HFF-Myc (cell line): ENCODE measurements at places on chromosomes 6 and 20.
A peak's percentile ranks its signal among the peaks of the same experiment; 100 is the strongest.

- no peak for DNase-seq
Observed at GRCh38 chr6:109714611-109715010, 23.5 kb downstream of the FIG4 start.

DNA sequence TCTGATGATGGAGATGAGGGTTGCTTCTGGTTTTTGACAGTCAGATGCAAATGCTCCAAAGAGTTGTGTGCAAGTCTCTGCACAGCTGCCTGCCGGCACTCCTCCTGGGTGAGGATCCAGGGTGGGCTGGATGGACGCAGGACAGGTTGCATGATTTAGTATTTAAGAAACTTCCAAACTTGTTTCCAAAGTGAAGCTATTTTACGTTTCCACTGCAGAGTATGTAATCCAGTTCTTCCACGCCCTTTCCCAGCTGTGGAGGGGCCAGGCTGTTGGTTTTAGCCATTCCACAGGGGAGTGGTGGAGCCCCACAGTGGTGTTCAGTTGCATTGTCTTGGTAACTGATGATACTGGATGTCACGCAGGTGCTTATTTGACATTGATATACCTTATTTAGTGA lies 157.3 kb downstream of the THBS2 start:
- no peak for DNase-seq

- no peak for DNase-seq
Observed at GRCh38 chr6:157403686-157404051, 22.7 kb downstream of the ZDHHC14 start.

- no peak for DNase-seq
Observed at GRCh38 chr6:158068893-158069799, 87.5 kb downstream of the SYNJ2 start.

- DNase-seq, result no peak
Observed at GRCh38 chr20:1394686-1395085, 1.8 kb upstream of the FKBP1A start.

DNA sequence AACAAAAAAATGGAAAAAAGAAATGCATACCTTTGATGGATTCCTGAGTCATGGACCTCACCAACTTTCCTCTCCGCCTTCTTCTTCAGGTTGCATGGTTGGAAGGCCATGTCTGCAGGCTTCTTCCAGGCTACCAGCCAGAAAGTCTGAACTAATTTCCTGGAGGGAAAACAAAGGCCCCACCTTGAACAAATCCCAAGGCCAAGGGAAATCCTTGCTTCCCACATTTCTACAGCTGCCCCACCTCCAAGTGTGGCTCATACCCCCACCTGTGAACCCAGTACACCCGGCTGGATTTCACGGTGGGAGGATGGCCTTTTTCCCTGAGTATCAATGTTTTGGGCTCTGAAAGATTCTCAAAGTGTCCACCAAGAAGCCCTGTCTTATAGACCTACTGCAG lies 22.4 kb downstream of the IL17A start:
- no peak for DNase-seq

GRCh38 chr6:46584586-46584985 lies 68.0 kb downstream of the CYP39A1 start:
- no peak for DNase-seq

GRCh38 chr6:87675004-87675681 lies 26.9 kb downstream of the AKIRIN2 start:
- DNase-seq, result no peak

DNA sequence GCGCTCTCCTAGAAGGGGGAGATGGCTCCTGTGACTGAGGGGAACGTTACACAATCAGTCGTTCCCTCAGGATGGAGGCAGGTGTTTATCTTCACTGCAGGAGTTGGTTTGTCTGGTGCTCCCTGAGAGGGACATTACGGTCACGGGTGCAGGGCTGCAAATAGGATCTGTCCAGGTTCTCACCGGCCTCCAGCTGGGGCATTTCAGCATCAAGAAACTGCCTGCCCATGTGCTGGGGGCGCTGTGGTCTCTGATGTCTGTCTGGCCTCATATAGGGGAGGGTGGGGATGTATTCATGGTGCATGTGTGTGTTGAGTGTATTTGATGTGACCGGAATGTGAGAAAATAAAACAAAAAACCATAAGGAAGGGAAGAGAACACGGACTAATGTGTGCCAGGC lies 77.1 kb downstream of the TBC1D7 start:
- DNase-seq, result no peak

- no peak for DNase-seq
Observed at GRCh38 chr20:52102126-52102525, 89.5 kb downstream of the ZFP64 start.

- DNase-seq, result no peak
Observed at GRCh38 chr6:142458836-142459235, 157.0 kb downstream of the ADGRG6 start.

DNA sequence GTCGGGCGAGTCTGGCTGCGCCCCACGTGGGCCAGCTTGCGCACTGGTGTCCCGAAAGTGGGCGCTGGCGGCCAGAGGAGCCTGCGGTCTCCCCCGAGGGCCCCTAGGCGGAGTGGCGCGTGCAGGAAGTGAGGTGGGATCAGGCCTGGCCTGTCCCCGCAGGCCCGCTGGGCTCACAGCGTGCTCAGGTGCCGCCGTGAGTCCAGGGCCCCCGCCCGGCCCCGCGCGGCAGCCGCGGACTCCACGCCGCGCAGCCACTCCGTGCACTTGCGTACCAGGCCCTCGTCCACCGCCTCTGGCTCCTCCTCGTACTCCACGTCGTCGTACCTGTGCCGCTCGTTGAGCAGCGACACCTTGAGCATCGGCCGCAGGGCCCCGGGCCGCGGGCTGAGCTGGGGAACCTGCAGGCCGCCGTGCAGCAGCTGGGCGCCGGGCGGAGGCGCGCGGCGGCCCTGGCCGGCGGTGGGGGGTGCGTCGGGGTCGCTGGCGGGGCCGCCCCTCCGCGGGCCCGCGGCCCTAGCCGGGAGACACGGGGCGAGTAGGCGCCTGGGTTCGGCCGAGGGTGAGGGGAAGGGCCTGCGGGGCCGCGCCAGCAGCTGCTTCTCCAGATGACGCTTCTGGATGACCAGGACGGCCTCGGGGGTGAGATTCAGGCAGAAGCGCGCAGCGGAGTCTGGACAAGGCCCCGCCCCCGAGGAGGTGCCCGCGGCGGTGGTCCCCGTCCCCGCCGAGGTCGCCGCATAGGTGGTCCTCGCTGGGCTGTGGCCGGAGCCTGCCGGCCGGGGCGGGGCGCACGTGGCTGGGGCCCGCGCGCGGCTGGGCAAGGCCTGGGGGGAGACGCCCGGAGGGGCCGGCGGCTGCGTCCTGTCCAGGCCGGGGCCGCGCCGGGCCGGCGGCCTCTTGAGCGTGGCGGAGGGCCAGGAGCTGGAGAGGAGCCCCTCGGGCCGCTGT lies 835 bp downstream of the PRR18 start:
- no peak for DNase-seq

GRCh38 chr6:19472153-19472552 lies 365.0 kb upstream of the ID4 start:
- DNase-seq, result peak; percentile 4

GRCh38 chr6:106431972-106432371 lies 71.5 kb downstream of the CRYBG1 start:
- no peak for DNase-seq

DNA sequence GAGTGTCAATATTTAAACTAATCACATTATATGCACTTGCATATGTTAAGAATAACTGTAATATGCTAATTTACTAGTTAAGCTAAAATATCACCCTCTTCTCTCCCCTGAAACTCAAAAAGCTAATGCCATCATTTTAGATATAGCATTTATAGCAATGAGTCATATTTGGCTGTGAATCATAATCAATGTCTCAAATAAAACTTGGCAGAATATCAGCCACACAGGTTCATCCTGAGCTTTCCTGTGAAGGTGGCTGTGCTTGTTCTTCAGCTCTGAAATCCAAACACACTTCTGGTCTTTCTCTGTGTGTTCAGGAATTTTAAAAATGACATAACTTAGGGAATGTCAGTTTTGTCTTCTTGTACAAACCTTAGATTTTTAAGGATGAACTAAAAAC lies 12.8 kb upstream of the PNRC1 start:
- no peak for DNase-seq

- DNase-seq, result no peak
Observed at GRCh38 chr6:72894091-72894490, 272.2 kb downstream of the KCNQ5 start.

- DNase-seq, result no peak
Observed at GRCh38 chr6:170291271-170292110, 613 bp upstream of the DLL1 start.

- DNase-seq, result no peak
Observed at GRCh38 chr6:132364306-132365074, 36.8 kb downstream of the MOXD1 start.

DNA sequence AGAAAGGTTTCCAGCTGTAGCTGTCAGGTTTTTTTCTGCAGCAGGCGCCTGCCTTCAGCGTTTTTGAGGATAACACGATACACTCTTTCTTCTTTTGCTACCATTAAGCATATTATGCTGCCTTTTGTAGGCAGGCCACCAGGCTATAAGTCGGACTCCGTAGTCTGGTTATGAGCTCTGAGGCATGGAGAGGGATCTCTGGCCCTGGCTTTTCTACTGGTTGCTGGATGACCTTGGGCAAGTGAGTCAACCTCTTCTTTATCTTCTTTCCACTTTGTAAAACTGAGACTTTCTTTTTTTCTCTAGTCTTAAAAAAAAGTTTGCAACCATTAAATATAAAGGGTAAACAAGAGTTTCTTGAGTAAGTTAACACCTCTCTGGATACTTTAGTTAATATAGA lies 120.2 kb downstream of the BCKDHB start:
- DNase-seq, result no peak

DNA sequence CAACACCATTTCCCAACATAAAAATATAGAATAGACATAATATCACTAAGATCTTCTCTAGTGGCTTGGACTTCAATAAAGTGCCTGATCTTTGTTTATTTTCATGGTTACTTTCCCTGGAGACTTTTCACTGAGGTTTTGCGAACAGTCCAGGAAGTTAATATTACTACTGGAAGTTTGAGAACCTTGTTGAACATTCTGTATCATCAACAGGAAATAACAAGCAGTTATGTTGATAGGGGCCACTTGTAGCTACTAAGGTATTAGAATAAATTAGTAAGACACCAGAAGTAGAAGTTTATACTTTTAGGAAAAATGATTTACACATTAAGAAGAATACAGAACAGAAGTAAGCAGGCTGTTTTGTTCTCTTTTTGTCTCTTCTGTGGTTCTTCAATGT lies 180.2 kb downstream of the TFAP2B start:
- no peak for DNase-seq

DNA sequence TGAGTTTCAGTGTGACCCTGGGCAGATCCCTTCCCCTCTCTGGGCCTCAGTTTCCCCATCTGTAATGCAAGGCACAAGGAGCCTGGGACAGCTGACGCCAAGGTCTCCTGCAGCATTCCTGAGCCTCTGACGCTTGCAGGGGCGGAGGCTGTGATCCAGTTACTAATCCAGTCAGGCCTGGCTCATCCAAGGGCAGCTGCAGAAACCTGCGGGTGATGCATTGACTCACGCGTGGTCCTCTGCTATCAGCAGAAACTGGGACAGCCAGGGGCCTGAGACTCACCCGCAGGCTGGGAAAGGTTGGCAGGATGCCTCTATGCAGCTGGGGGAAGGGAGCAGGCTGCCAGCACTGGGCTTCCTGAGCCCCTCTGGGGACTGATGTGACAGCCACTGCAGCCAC lies 65.0 kb upstream of the SIRPA start:
- DNase-seq, result peak; percentile 71

DNA sequence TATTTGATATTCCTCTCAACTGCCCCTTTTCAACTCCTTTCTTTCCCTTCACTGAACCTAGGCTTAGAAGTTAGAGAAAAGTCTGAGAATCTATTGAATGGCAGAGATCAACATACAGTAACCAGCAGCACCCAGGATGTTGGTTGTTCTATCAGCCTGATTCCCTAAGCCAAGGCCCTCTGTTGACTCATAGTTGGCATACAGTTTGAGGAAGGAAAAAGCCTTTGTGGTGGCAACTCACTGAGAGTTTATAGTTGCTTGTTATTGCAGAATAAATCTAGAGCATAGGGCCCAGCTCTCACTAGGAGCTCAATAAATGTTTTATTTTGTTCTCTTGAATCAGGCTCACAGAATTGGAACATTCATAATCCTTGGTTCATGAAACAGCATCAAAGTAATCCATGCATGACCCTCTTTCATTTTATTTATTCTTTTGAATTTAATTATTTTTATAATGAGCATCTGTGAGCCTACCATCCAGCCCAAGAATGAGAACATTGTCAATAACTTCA lies 119.1 kb upstream of the ADGRF1 start:
- no peak for DNase-seq

- DNase-seq, result no peak
Observed at GRCh38 chr6:11217360-11218101, 14.9 kb downstream of the NEDD9 start.

DNA sequence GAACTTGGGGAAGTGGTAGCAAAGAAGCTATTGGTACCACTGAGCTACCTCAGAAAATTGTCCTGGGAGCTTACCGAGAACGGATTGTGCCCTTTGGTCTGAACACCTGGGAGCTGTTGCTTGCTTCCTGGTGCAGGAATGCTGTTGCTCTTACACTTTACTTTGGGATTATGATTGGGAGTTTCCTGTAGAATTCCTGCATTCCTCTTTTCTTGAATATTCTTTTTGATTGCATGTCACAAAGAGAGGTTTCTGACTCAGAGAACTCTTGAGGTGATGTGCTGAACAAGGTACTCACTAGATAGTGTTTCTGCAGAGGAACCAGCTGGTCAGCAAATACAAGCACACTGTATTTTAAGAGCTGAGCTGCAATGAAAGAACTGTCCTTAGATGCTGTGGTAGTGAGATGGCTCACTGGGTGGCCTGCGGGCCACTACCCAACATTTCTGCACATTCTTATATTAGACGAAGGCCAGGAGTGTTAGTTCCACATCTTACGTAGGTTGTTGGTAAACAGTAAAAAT lies 35.0 kb downstream of the LRRC1 start:
- DNase-seq, result no peak

GRCh38 chr20:64226686-64227580 lies 28.6 kb upstream of the PCMTD2 start:
- no peak for DNase-seq

GRCh38 chr6:35309611-35310264 lies 12.1 kb downstream of the DEF6 start:
- no peak for DNase-seq

DNA sequence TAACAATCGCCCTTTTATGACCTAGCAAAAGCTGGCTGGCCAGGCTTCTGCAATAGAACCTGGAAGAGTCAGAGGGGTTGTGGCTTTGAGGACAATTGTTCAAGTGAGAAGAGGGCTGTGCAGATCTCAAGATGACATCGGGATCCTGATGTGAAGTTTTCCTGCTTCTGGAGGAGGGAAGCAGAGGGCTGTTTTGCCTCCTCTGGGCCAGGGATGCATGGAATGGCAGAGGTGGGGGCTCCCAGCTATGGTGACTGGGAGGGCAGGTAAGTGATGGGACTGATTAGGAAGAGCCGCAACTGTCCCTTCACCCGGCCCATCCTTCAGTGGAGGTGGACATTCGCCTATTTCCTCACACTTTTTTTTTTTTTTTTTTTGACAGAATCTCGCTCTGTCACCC lies 43.4 kb upstream of the BLCAP start:
- DNase-seq, result no peak

- DNase-seq, result no peak
Observed at GRCh38 chr6:89409461-89410035, 2.5 kb downstream of the RRAGD start.
